NCI-H510A (cell line): ENCODE measurements at places on chromosomes 6 and 20.
A peak's percentile ranks its signal among the peaks of the same experiment; 100 is the strongest.

DNA sequence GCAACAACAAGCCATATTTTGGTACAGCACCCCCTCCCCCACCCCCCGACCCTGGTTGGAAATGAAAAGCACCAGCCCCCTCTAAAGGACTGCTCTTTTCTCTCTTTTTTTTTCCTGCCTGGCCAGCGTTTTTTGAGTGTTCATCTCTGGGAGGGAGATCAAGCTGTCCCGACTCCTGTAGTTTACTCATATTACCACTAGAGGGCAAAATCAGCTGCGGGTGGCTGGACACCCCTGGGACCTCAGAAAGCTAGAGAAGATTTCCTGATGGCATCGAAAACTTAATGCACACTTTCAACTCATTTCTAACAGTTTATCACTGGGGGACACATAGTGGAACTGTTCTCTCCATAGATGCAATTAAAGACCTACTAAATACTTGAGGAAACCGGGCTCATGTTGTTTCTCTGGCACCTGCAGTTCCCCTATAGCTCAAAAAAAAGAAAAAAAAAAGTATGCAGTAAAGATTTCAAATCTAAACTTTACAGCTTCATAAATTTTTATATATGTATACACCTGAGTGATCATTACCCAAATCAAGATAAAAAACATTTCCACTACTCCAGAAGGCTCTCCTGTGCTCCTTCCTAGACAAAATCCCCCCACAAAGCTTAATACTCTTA is 24.4 kb downstream of the CNBD2 start:
- DNase-seq = peak; percentile 3

DNA sequence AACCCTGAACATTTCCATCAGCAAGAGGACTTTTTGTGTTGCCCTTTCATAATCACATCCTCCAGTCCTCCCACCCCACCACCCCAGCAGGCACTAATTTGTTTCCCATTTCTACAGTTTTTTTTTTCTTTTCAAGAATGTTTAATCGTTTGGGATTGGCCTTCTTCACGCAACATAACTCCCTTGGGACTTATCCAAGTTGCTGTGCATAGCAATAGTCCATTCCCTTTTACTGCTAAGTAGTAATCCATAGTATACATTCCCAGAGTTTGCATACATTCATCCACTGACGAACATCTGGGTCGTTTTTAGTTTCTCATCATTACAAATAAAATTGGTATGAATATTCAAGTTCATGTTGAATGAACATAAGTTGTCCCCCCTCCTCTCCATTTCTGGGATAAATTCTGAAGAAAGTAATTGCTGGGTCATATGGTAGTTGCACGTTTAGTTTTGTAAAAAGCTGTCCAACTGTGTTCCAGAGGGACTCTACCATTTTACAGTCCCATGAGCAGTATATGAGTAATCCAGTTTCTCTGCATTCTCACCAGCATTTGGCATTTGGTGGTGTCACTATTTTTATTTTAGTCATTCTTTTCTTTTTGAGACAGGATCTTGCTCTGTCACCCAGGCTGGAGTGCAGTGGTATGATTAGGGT is 90.8 kb downstream of the DOK5 start:
- no peak for DNase-seq

DNA sequence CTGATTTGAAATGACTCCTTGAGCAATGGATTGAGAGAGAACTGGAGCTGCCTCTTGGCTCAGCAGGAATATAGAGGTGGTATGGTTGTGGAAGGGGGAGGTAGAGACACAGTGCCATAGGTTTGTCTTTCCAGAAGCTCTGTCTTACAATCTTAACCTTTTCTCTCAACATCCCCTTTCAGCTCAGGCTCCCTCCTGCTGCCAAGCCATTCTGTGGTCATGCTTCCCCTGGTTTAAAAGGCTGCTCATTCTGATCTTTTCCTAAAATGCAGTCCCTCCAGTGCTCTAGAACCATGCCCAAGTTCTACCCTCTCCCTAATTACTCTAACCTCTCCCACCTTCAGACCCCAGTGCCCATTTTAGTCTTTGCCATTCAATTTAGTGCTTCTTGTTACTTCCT is 517.9 kb upstream of the MARCKS start:
- no peak for DNase-seq

DNA sequence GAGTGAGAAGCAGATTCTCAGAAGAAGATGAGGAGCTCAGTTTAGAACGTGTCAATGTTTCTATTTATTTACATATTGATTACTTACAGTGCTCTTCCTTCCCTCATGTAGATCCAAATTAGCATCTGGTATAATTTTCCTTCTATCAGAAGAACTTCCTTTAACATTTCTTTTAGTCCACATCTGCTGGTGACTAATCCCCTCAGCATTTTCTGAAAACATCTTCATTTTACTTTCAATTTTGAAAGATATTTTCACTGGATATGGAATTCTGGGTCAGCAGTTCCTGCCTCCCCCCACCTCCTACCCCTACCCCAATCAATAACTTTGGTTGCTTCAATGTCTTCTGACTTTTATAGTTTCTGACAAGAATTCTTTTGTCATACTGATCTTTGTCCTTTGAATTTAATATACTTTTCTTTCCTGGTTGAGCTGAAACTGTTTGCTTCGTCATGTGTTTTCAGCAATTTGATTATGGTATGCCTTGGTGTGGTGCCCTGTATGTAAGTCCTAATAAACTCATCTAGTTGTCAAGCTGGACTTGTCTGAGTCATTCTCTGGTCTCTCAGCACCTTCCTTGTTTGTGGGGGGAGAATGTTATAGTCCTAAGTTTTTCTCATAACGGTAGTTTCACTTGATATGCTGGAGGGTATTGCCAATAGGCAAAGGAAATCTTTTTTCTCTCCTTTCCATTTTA is 57.0 kb downstream of the SMPDL3A start:
- no peak for DNase-seq
